EL (cell line): ENCODE measurements at places on chromosomes 6 and 20.

GRCh38 chr6:17687136-17687535 is 19.6 kb downstream of the NUP153 start:
- no peak for DNase-seq

GRCh38 chr6:12208190-12208589 is 82.0 kb upstream of the EDN1 start:
- peak; percentile 54 for DNase-seq

DNA sequence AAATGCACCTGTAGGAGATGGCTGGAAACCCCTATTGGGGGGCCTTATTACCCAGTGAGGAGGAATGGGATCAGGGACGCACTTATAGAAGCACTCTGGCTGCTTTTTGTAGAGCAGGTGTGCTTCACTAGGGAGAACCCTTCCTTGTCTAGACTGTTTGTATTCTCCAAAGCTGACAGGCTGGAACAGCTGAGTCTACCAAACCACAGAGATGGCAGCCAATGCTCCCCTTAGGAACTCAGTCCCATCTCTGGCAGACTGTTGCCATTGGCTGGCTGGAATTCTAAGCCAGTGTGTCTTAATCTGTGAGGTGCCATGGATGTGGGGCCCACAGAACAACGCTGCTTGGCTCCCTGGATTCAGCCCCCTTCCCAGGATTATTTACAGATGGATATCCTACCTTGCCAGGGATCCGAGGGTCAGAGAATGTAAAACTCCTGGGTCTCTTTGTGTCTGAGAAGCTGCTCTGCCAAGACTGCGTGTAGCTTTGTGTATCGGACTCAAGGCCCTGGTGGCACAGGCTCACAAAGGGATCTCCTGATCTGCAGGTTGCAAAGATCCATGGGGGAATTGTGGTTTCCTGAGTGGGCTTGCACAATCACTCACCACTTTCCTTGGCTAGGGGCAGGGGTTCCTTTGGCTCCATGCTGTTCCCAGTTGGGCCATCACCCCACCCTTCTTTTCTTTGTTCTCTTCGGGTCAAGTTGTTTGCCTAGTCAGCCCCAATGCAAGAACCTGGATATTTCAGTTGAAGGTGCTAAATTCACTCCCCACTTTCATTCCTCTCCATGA is 26.1 kb downstream of the C6orf52 start:
- DNase-seq, result no peak

DNA sequence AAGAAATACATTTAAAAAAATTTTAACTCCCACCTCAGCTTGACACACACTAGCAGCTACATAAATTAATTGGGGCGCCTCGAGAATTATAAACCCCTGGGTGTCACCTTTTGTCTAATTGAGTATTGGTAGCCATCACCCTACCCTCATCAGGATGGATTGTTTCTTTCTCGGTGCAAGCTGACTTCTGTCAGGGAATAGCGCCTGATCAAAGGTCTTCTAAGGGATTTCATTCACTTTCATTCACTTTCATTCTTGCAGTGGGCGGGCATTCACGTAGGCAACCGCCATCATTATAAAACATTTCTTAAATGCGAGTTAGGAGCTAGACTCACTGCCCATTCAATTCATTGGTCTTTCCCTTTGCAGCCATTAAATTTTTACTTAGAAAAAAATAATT is 239.2 kb upstream of the SASH1 start:
- no peak for DNase-seq

DNA sequence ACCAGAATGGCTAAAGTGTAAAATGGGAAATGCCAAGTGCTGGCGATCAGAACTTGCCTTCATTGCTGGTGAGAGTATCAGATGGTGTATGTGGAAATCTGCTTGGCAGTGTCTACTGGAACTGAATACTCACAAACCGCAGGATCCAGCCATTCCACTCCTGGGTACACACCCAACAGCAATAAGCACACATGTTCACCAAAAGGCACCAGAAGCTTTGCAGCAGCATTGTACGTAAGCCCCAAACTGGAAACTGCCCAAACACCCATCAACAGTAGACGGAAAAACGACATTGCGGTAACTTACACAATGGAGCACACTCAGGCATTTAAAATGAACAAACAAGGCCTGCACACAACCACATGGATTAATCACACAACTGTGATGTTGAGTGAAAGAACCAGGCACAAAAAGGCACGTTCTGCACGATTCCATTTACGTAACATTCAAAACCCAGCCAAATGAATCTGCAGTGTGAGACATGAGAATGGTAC is 37.3 kb upstream of the BPIFA2 start:
- DNase-seq, result peak; percentile 17

DNA sequence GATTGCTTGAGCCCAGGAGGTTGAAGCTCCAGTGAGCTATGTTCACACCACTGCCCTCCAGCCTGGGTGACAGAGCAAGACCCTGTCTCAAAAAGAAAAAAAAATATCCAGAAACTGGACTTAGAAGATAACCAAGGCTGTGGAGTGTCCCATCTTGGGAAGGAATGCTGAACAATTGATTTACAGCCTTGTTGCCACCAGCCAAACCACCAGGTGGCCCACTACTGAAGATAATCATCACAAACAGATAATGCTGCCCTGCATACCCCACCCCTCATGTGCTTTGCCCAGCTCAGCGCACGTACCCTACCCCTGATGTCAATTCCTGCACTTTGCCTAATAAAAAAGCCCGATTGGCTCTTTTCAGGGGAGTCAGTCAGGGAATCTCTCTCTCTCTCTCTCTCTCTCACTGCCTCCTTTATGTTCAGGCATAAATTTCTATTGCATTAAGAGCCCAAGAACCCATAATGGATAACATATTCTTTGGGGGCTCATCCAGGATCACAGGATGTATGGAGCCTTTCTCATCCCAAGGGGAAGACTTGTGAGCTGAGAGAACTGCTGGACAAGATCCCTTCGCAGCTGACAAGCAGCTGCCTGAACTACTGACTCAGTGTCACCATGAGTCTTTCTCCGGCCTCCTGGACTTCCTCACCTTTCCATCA is 166.4 kb downstream of the CD24 start:
- no peak for DNase-seq

DNA sequence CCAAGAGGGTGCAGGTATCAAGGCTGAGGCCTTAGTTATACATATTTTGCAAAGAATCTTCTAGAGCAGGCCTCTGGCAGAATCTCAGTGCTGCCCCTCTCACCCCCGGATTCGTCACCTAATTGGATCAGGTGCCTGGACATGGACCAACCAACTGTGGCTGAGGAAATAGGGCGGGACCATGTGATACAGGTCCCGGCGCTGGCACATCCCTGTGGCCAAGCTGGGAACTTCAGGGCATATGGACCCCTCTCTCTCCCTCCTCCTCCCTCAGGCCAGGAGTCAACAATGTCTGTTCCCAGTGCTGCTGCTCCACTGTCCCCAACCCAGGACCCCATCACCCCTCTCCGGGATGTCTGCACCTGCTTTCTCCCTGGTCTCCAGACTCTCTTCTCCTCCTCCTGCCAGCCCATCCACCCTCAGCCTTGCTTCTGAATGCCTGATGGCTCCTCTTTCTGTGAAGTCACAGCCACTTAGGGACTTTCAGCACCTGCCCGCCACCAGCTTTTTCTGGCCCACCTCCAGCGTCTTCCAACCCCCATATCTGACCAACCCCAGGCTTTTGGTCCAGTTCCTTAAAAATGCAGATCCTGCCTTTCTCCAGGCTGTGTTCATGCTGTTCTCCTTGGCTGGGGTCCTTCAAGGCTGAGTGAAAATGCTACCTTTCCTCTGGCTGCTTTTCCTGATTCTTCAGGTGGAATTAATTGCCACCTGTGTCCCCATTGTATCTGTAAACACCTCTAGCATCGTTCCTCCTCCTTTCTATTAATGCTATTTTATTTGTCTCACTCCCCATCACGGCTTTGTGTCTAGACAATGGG is 19.0 kb upstream of the MLN start:
- DNase-seq, result peak; percentile 41

DNA sequence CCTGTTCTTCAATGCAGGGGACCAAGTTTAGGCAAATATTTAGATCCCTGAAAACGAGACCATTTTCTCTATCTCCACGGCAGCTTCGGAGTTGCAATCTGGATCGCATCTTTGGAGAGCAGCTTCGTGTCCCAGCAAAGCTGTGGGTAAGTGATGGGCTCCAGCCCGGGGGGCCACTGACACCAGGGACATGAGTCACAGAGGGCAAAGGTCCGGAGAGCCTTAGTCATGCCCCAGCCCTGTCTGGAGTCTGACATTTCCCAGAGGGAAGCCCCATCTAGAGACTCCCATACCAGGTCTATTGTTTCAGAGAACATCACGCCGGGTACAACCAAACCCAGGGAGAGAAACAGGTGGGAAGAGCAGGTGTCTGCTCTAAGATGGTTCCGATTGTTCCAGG is 95.9 kb downstream of the NFATC2 start:
- DNase-seq, result peak; percentile 94

- DNase-seq, result no peak
Measured at GRCh38 chr6:136076496-136076895, 173.6 kb downstream of the MTFR2 start.

GRCh38 chr6:45812922-45813321 is 202.7 kb downstream of the CLIC5 start:
- DNase-seq, result no peak

DNA sequence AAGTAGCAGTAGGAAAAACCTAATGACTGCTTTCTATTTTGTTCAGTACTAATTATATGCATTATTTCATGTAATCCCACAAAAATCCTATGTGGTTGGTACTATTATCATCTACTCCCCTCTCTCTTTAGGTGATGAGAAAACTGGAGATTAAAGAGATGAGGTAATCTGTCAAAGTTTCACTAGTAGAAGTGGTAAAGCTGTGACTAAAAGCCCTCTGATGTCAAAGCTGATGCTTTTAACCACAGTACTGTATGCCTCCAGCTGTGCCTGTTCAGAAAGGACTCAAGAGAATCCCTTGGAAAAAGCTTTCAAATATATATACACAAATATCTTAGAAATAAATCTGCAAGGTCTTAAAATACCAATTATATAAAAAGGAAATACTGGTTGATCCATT is 38.0 kb downstream of the PHIP start:
- peak; percentile 8 for DNase-seq

- peak; percentile 91 for DNase-seq
Measured at GRCh38 chr6:82144852-82145340, 102.6 kb downstream of the IBTK start.

DNA sequence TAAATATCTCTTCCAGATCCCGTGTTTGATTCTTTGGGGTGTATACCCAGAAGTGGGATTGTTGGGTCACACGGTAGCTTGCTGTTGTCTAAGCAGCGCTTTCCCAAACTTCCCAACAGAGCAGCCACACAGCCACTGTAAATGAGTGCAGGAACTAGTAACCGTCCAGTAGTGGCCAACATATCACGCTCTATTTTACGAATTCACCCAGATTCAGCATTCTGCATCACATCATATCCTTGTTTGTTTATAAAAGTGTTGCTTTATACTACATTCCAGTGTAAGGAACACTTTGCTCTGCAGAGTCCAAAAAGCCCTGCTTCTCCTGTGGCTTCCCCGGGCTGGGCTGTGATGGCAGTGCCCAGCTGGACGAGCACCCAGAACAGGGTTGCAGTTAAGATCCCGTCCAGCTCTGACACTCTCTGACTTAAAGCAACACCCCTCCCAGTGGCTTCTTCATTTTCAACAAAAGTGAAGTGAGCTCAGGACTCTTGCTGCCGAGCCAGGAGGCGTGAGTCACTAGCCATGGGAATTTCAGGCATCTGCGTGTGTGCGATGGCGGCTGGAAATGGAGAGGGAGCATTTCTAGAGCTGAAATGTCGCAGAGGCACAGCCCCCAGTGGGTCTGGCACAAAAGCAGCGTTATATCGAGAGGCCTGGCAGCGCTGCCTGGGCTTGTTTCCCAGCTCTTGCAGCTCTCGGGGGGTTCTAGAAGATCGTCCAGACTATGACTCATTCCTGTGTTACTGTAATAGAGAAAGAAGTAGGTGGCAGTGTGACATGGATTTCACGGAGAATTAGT is 216.3 kb upstream of the ECI2 start:
- DNase-seq, result peak; percentile 96

DNA sequence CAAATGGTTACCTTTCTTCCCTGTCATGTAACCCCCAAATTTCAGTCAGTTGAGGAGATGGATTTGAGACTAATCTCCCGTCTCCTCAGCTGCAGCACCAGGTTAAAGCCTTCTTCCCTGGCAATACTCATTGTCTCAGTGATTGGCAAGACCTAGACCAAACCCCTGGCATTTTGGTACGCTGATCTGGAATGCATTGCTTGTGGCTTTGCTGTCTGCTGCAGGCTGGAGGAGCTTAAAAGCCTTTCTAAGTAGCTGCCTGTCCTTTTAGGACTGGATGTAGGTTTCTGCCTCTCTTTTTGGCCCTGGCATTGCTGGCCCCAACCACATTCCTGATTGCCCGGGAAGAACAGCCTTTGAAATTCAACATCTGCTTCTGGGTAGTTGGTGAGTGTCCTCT is 729.6 kb upstream of the GJE1 start:
- no peak for DNase-seq

- DNase-seq, result no peak
Measured at GRCh38 chr20:47428164-47428563, 71.7 kb upstream of the ZMYND8 start.

DNA sequence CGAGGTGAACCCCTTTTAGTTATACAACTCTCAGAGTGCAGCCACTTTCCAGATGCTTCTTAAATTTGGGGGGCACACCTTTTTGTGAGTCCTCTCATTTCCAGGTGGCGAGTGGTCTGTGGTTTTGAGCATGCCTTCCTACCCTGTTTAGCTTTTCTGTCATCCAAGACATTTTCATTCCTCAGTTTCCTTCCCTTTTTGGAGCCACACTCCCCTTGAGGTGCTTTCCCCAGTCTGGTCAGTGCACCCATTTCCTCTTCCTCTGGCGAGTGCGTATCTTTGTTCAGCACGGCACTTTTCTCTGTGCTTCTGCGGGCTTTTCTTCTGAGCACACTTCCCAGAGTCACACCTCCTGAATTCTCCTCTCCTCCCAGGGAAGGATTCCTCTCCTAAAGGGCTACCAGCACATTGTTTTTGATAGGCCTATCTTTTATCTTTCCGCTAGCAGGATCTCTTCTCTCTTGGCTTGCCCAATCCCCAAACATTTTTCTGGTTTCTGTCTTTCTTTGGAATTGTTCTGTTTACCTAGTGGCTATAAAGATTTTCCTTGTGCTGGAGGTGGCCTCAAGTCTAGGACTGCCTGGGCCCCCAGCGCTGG is 1.4 kb downstream of the PHF20 start:
- DNase-seq, result peak; percentile 26

DNA sequence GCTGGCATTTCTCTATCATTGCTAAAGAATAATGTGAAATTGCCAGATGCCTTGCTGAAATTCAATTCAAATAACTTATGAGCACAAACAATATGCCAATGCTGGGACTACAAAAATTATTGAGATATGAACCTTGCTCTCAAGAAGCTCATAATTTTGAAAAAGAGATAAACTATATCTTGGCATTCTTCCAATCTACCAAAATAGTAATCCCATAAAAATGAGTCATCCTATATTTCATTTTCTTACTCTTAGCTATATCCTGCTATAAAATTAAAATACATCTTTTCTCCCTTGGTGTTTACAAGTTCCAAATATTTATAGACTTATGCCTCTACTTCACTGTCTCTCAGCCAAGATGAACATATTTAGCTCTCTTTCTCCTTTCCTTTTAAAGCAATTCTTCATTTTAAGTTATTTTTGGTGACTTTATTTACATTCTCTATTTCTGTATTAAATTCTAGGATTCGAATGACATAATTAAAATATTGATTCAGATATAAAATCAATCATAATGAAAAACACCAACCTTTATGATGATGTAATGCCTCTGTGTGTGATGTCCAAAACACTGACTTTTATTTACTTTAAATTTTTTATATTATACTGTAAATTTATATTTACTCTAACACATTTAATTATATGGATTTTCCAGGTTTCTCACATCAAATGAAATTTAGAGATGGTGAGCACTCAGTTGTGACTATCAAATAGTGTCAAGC is 152.6 kb downstream of the CDK19 start:
- peak; percentile 37 for DNase-seq
